ENCODE measurements at places on chromosomes 16 and 17. TPM values are rescaled to one million over a fixed set of nuclear protein-coding genes. Genes with fewer than 3 reads are reported as not detected.
A peak's percentile ranks its signal among the peaks of the same experiment; 100 is the strongest.

Gene SOX8
- total RNA-seq: not detected

Gene C16orf46
- 3.8 TPM for total RNA-seq

DNA sequence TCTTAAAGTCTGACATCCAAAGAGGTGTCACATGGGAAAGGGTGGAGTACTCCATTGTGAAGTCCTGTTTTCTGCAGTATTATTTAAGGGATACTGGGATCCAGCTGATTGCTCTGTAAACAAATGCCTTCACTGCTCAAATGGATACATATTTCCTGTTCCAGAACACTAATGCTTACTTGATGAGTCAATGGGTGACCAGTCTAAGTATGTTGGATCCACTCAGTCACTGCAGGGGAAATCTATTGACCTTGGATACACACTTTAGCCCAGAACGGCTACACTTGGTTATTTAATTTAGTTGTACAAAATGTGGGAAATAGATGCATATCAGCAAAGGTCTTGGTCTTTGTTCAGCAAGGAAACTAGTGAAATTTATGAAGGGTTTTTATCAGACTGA lies 261.4 kb downstream of the MAP2K4 start:
- peaks cover 21% of the 10 kb centered on the region for H3K4me1 ChIP-seq
- no peak overlapping the region for H3K4me3 ChIP-seq
- peaks cover under 1% of the 10 kb centered on the region for H3K36me3 ChIP-seq
- no peak overlapping the region for H3K27ac ChIP-seq
- no peak for DNase-seq
- H3K27me3 ChIP-seq: no peaks in the 10 kb centered on the region

GRCh38 chr16:89065458-89065822 lies 28.2 kb upstream of the ACSF3 start:
- no peaks in the 10 kb centered on the region for H3K4me1 ChIP-seq
- no peak overlapping the region for H3K4me3 ChIP-seq
- H3K27ac ChIP-seq: no peak overlapping the region
- H3K27me3 ChIP-seq: peaks cover 17% of the 10 kb centered on the region
- DNase-seq: no peak
- H3K36me3 ChIP-seq: no peaks in the 10 kb centered on the region

DNA sequence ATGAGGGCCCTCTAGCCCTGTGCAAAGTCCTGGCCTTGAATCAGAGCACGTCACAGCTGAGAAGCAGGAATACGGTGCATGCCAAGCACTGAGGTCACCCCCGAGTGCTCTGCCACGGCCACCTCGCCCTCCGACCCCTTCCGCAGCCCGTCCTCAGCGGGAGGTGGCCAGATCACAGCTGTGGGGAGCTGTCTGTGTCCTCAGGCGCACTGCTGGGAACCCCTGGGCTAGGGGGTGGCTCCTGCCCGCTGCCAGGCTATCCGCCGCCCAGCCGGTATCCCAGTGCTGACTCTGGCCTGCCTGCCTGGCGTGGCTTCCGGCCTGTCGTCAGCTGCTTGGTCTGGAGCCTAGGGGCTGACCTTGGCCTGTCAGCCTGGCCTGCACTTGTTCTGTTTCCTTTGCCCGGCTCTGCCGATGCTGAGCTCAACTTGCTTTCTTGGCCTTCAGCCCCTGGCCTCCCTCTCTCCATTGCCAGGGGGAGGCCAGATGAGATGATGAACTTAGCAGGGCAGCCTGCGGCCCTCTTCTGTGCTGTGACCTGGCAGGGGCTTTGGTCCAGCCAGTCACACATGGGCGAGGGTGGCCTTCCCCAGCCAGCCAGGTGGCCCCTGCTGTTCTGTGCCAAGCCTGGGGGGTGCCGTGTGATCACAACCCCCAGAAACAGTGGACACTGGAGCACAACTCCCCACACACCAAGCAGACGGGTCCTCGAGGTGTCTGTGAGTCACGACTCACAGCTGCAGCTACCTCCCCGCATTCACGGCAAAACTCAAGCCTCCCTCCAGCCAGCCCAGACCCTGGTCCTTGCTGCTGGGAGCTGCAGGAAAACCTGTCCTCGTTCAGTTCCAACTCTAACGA lies 77.3 kb downstream of the ZDHHC7 start:
- DNase-seq: no peak
- no peaks in the 10 kb centered on the region for H3K36me3 ChIP-seq
- H3K27ac ChIP-seq: no peak overlapping the region
- H3K27me3 ChIP-seq: no peaks in the 10 kb centered on the region
- no peak overlapping the region for H3K4me3 ChIP-seq

Gene FOXL1
- total RNA-seq: 4.9 TPM

DNA sequence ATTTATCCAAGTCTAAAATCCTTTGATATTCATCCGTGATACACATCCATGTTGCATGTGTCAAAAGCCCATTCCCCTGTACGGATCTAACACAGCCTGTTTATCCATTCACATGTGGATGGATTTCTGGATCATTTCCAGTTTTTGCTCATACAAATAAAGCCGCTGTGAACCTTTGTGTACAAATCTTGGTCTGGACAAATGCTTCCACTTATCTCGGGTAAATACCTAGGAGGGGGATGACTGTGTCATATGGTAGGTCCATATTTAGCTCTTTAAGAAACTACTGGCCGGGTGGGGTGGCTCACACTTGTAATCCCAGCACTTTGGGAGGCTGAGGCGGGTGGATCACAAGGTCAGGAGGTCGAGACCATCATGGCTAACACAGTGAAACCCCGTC lies 6.3 kb upstream of the TBCD start:
- no peak for DNase-seq
- no peak overlapping the region for H3K4me3 ChIP-seq
- H3K27ac ChIP-seq: no peak overlapping the region
- H3K36me3 ChIP-seq: peaks cover 4% of the 10 kb centered on the region
- H3K27me3 ChIP-seq: no peaks in the 10 kb centered on the region

Gene KCNAB3
- total RNA-seq: 4.2 TPM

Gene IGF2BP1
- total RNA-seq: 0.02 TPM

Gene RAB37
- total RNA-seq: not detected

DNA sequence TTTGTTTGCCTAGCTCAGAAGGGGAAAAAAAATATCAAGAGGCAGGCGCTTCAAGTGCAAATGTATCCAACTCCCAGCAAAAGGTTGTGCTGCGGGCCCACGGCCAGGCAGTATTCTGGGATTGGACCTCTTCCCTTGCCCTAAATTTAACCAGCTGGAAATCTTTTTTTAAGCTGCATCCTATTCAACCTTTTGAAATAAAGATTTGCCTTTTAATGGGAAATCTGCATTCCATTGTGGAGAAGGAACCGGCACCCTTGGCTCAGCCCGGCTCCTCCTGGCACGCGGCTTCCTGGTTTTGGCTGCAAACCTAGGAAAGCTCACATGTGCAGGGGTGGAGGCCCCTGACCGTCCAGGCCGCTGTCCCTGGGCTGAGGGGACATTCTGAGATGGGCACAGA lies 38.8 kb upstream of the ENPP7 start:
- peaks cover 55% of the 10 kb centered on the region for H3K27me3 ChIP-seq
- H3K36me3 ChIP-seq: no peaks in the 10 kb centered on the region
- H3K4me3 ChIP-seq: no peak overlapping the region
- H3K4me1 ChIP-seq: peaks cover 10% of the 10 kb centered on the region
- no peak for DNase-seq
- H3K27ac ChIP-seq: no peak overlapping the region

- H3K36me3 ChIP-seq: no peaks in the 10 kb centered on the region
- no peak overlapping the region for H3K27ac ChIP-seq
- peaks cover 32% of the 10 kb centered on the region for H3K4me1 ChIP-seq
- no peak overlapping the region for H3K4me3 ChIP-seq
Observed at GRCh38 chr16:54447576-54448440, 161.2 kb upstream of the IRX3 start.

- no peaks in the 10 kb centered on the region for H3K36me3 ChIP-seq
- H3K4me3 ChIP-seq: no peak overlapping the region
- DNase-seq: no peak
- no peak overlapping the region for H3K27ac ChIP-seq
- peaks cover 43% of the 10 kb centered on the region for H3K27me3 ChIP-seq
Observed at GRCh38 chr17:42866216-42866615, 15.2 kb downstream of the AOC3 start.

- DNase-seq: no peak
- H3K4me3 ChIP-seq: no peak overlapping the region
- H3K36me3 ChIP-seq: peaks cover 24% of the 10 kb centered on the region
- H3K4me1 ChIP-seq: no peaks in the 10 kb centered on the region
- no peaks in the 10 kb centered on the region for H3K27me3 ChIP-seq
Observed at GRCh38 chr17:68421486-68421885, 35.8 kb downstream of the WIPI1 start.

DNA sequence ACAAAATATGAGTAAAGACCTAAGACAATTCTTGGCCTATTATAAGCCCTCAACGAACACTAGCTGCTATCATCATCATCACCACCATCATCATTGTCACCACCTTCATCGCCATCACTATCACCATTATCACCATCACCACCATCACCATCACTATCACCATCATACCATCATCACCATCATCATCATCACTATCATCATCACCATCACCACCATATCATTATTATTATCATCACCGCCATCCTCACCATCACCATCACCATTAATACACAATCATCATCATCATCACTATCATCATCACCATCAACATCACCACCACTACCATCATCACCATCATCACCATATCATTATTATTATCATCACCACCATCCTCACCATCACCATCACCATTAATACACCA lies 82.5 kb downstream of the RGS9 start:
- no peak overlapping the region for H3K4me3 ChIP-seq
- no peaks in the 10 kb centered on the region for H3K4me1 ChIP-seq
- H3K27me3 ChIP-seq: peaks cover 40% of the 10 kb centered on the region
- H3K27ac ChIP-seq: no peak overlapping the region
- no peak for DNase-seq
- no peaks in the 10 kb centered on the region for H3K36me3 ChIP-seq

DNA sequence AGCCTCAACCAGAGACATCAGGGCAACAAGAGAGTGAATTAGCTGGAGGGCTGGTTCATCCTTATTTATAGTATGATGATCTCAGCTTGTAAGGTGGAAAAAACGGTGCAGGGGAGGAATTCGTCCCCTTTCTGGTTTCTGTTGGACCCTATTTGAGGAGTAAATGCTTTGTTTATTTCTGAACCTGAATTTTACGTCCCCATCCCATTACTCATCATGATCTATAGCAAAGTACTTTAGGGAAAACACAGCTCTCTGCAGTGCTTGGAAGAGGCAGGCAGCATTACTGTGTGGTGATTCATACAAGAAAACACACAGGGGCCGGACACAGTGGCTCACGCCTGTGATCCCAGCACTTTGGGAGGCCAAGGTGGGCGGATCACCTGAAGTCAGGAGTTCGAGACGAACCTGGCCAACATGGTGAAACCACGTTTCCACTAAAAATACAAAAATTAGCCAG lies 8.0 kb upstream of the VAT1L start:
- H3K27ac ChIP-seq: peak overlapping the region; percentile 66
- no peaks in the 10 kb centered on the region for H3K36me3 ChIP-seq
- peaks cover 18% of the 10 kb centered on the region for H3K4me1 ChIP-seq
- no peaks in the 10 kb centered on the region for H3K27me3 ChIP-seq

GRCh38 chr16:57276596-57276995 lies 7.9 kb downstream of the PLLP start:
- peak; percentile 94 for DNase-seq
- peaks cover 29% of the 10 kb centered on the region for H3K4me1 ChIP-seq
- H3K27ac ChIP-seq: peak overlapping the region; percentile 89
- peak overlapping the region; percentile 9 for H3K4me3 ChIP-seq
- H3K36me3 ChIP-seq: no peaks in the 10 kb centered on the region
- no peaks in the 10 kb centered on the region for H3K27me3 ChIP-seq

Gene OR3A3
- not detected for total RNA-seq

DNA sequence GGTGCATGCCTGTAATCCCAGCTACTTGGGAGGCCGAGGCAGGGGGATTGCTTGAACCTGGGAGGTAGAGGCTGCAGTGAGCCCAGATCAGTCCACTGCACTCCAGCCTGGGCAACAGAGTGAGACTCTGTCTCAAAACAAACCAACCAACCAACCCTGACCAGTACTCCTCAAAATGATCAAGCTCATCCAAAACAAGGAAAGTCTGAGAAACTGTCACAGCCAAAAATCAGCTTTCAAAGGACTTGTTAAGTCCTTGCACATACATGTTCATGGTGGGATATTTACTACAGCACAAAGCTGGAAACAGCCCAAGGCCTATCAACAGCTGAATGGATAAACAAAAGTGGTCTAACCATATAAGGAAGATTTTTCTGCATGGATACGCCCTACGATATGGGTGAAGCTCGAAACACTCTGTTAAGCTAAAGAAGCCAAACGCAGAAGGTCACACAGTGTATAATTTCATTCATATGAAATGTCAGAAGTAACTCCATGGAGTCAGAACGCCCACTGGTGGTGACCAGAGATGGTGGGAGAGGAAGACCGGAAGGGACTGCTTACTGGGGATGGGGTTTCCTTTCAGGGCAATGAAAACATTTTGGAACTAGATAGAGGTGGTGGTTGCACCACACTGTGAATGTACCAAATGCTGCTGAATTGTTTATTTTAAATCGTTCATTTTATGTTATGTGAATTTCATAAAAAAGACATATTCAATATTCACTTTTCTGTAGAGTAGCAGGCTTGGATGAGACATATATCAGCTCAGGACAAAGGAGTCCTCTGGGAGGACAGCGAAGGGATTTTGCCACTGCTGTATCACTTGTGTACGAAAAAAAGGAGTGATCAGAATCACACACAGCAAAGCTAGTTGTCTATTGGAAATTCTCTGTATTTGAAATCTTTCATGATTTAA lies 17.7 kb downstream of the CCL17 start:
- DNase-seq: peak; percentile 69
- peaks cover 7% of the 10 kb centered on the region for H3K36me3 ChIP-seq
- H3K27ac ChIP-seq: no peak overlapping the region
- peaks cover 21% of the 10 kb centered on the region for H3K4me1 ChIP-seq
- H3K4me3 ChIP-seq: no peak overlapping the region

DNA sequence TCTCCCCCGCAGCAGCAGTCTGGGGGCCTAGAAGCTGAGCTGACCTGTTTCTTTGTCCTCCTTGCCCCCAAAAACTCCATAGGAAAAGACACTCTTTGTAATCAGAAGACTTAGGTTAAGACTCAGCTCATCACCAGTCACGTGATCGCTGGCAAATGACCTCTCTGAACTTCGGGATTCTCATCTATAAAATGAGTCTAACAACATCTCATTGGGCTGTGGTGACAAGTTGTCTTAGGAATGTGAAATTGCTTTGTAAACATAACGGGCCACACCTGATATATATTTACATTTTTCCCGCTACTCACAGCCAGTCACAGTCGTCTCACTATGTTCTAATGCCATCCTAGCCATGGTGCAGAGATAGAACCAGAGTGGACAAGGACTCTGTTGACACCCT lies 86.0 kb upstream of the LHX1 start:
- peak overlapping the region; percentile 94 for H3K27ac ChIP-seq
- no peak overlapping the region for H3K4me3 ChIP-seq
- no peaks in the 10 kb centered on the region for H3K27me3 ChIP-seq

DNA sequence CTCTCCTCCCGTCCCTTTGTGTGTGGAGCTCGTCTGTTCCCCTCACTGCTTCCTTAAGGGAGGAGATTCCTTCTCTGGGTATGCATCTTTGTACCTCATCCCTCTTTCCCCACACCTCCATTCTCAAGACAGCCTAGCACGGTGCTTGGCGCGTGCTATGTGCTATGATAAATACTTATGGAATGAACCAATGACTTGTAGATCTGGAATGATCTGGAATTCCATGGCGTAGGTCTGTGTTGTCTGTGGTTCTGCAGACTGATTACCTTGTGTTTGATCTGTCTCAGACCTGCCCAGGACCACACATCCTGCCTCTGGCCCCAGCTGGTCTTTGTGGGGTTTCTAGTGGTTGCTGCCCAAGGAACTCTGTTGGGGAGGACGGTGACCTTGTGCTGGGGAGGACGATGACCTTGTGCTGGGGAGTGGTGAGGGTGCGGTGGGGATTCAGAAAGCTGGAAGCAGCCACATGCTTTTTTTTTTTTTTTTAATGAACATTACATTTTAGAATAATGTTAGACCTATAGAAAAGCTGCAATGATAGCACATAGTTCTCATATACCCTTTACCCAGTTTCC lies 33.5 kb upstream of the ETV4 start:
- peak; percentile 74 for DNase-seq
- H3K27ac ChIP-seq: peak overlapping the region; percentile 65
- peaks cover 17% of the 10 kb centered on the region for H3K4me1 ChIP-seq
- no peaks in the 10 kb centered on the region for H3K36me3 ChIP-seq

All from MCF 10A (cell line).